COLO829 (cell line): ENCODE measurements at places on chromosomes 7 and 10.

DNA sequence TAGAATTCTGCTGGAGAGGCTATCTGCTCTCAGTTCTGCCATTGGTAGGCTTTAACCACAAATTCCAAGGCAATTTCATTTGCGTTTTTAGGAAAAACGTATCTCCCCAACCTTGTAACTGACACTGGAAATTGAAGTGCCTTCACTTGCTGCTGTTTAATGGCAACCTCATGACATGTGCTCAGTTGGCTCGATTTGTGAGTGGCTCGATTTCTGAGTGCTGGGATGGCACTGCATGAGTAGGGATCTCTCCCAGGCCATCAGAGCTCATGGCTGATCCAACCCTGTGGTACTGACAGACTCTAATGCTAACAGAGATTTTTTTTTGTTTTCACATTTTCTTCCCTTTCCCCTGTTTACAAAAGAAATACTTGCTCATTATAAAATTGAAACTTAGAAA lies 56.0 kb downstream of the SUFU start:
- no peak for DNase-seq

DNA sequence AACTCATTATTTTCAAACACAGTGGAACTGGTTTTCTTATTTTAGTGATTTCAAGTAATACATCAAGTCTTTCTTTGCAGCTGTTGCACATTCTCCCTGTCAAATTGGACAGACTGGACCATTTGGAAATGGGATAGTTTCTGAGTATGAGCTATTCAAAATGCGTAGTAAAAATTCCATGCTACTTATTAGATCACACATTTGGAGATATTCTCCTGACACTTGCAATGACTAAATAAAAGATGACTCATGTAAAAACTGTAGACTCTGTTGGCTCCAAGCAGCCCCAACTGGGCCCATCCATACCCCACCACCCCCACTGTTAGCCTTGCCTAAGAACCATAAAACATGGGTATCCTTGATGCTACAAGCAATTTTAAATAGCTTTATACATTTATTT lies 25.9 kb upstream of the BICC1 start:
- DNase-seq = no peak

- no peak for DNase-seq
These were observed 117.7 kb upstream of the TNRC18 start for GRCh38 chr7:5541087-5541992.

DNA sequence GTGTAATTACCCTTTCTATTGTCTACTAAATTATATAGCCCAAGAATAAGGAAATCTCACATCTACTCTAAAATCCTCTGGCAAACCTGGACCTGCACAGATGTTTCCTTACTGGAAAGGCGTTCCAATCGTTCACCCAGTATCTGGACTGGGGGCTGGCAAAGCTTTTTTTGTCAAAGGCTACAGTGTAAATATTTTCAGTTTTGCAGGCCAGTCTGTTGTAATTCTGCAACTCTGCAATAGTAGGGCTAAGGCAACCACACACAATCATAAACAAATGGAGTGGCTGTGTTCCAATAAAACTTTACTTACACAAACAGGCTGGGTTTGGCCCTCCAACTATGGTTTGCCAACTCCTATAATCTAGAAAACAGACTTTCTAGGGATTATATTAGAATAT lies 56.2 kb downstream of the GLI3 start:
- DNase-seq = no peak

- DNase-seq = no peak
These were observed 54.3 kb downstream of the BMS1 start for GRCh38 chr10:42836771-42837468.

- DNase-seq = no peak
These were observed 98.0 kb downstream of the MAD1L1 start for GRCh38 chr7:2134740-2135139.

DNA sequence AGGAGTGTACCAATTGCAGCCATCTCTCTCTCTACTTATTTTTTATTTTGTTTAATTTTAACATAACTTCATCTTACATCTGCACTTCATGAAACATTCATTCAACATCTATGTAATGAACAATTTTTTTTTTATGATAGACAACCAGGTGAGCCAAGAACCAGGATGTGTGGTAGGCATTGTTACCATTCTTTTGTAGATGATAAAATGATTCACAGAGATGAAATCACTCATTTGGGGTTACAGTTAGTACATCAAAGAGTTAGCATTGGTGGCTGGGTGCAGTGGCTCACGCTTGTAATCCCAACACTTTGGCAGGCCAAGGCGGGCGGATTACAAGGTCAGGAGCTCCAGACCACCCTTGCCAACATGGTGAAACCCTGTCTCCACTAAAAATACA lies 127.8 kb downstream of the HDAC9 start:
- DNase-seq = no peak

- no peak for DNase-seq
These were observed 20.1 kb downstream of the P4HA1 start for GRCh38 chr10:73076360-73077183.

- no peak for DNase-seq
These were observed 23.0 kb upstream of the EGFR start for GRCh38 chr7:54995610-54996363.
